ENCODE measurements at places on chromosomes 16 and 17. TPM values are rescaled to one million over a fixed set of nuclear protein-coding genes. Genes with fewer than 3 reads are reported as not detected.

GRCh38 chr16:8898660-8899318 is 16.6 kb downstream of the LITAFD start:
- no peak for DNase-seq

DNA sequence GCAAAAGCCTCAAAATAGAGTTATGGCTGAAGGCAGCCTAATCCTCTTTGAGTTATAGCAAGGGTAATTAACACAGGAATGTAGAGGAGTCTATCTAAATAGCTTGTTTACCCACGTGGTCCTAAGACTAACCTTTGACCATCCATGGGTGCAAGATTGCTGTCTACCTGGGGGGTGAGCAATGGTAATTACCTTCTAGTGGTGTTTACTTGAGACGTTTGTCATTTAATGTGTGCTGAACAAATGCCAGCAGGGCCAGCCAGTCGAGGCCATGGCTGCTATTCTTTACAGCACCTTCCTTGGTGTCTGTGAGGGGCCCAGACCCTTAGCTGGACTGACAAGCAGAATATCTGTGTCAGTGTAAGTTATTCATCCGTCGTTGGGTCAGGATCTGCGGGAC is 13.9 kb upstream of the PRPSAP1 start:
- no peak for DNase-seq

GRCh38 chr17:61480414-61480807 is 28.2 kb downstream of the TBX4 start:
- no peak for DNase-seq

GRCh38 chr17:48011405-48012150 is 26.0 kb downstream of the COPZ2 start:
- DNase-seq: no peak

GRCh38 chr16:66388350-66389139 is 22.1 kb downstream of the CDH5 start:
- DNase-seq: no peak

DNA sequence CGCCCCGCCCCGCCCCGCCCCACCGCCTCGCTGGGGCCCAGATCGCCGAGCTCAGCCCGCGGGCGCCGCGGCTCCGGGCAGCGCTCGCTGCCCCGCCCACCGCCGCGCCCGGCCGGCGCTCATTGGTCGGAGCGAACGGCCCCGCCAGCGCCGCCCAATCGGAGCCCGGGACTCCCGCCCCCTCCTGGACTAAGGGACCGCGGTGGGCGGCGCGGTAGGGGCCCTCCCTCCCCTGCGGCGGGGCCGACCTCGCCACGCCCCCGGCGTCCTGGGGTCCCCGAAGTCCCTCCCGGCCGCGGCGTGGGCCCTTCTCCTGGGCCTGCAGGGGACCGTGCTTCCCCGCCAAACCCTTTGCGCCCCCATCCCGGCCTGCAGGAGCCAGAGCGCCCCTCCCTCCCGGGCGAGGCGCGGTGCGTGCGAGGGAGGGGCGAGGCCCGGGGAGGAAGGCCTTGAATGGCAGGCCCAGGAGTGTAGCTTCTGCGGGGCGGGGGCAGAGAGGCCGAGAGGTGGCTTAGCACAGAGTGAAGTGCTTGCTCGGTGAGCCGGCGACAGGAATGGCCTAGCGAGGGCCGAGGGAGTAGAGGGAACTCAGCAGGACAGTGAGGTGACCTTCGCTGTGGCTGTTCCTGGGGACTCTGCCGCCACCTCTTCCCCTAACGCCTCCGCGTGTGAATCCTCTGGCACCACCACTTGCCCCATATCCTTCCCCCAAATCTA is at the start of gene CAMKK1:
TSS of gene CAMKK1 (minus strand) at position 51 of the 717 bp plus-strand sequence. CDS start 7,366 bp downstream, outside the sequence.
- peak; percentile 68 for DNase-seq

The LGALS9B gene
- total RNA-seq: 9.8 TPM

All from PC-9 (cell line).